IPS DF 6.9 (cell line): ENCODE measurements at places on chromosomes 13 and 19.
A peak's percentile ranks its signal among the peaks of the same experiment; 100 is the strongest.

DNA sequence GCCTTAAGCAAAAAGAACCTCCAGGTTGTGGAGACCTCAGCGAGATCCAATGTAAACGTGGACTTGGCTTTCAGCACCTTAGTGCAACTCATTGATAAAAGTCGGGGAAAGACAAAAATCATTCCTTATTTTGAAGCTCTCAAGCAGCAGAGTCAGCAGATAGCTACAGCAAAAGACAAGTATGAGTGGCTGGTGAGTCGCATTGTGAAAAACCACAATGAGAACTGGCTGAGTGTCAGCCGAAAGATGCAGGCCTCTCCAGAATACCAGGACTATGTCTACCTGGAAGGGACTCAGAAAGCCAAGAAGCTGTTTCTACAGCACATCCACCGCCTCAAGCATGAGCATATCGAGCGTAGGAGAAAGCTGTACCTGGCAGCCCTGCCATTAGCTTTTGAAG, 58.5 kb downstream of the ARHGAP35 start:
- no peak for DNase-seq

DNA sequence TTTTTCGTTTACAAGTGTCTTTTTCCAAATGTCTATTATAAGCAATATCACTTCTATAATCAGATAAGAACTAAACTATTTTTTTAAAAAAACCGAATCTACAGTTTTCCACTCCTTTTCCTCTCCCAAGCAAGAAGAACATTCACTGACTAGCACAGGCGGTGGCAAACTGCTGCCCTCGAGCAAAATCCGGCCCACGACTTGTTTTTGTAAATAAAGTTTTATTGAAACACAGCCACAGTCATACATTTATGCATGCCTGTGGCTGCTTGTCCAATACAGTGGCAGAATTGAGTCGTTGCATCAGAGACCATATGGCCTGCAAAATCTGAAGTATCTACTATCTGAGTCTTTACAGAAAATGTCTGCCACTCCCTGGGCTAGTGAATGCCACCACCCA, 27.4 kb downstream of the INSR start:
- no peak for DNase-seq

- DNase-seq, result peak; percentile 87
Observed at GRCh38 chr19:54266133-54266532, 9.1 kb upstream of the LILRB5 start.

- no peak for DNase-seq
Observed at GRCh38 chr13:80547341-80547740, 206.4 kb upstream of the SPRY2 start.

DNA sequence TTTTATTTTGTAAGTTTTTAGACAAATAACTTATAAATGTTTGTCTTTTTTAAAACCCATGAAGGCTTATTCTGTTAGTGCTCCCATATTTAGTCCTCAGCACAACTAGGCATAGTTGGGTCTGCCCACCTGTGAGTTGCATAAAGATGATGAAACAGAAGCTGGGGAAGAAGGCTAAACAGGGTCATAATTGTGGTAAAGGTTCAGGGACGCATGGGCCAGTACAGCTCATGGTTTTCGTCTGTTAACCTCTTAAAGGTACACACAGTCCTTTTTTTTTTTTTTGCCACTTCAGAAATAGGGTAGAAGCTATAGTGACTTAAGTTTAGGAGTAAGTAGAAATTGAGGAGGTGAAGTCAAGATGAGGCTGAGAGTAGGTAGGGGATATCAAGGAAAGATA, 58.3 kb downstream of the TM9SF2 start:
- no peak for DNase-seq

DNA sequence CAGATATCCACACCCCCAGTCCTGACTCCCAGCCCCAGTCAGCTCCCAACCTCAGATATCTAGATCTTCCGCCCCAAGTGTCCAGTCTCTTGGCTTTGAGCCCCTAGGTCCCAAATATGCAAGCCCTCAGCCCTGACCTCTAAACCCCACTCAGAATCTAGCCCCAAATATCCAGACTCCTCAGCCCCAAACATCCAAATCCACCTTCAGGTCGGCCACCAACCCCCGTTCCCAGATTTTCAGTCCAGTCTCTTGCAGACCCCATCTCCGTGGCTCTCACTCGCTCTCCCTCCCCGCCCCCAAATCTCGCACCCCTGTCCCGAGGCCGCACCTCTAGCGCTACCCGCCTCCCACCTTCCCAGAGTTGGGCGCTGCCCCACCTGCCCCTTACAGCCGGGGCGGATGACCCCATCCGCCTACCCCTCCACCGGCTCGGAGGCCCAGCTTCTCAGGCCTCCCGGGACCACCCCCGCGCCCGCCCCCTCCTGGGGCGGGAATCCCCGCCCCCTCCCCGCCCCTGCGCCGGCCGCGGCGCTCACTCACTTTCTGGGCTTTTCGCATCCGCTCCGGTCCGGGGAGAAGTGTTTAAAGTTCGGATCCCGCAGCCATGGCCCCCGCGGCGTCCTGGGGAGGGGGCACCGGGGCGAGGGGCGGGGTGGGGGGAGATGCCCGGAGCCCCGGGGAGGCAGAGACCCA, 604 bp downstream of the ERFL start:
- no peak for DNase-seq

DNA sequence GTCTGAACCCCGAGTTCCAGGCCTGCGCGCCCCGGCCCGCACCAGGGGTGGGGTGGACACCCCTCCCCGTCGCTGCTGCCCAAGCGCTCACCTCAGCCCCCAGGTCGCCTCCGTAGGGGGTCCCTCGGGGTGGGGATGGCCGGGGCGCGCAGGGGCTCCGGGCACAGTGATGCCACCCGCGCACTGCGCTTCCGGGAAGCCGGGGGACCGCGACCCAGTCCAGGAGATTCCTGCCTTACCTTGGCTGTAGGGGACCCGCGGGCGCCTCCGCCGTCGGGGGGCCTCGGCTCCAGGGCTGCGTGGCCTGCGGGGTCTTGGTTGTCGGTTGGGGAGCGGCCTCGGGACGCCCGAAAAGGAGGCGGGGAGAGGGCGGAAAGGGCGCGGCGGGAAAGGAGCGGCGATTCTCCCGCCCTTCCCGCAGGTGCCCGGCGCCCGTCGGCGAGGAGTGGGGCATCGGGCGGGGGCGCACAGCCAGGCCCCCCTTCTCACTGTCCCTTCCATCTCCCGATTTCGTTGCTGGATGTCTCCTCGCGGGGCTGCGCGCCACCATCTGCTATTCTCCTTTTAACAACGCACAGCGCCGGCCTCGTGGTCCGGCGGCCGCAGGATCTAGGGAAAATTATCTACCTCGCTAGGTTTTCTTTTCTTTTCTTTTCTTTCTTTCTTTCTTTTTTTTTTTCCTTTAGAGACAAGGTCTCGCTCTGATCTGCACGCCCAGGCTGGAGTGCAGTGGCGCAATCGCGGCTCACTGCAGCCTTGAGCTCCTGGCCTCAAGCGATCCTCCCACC, at the start of gene KEAP1:
Gene KEAP1, minus strand, starts transcription at position 355 of the 788 bp plus-strand sequence. CDS start 3,323 bp downstream, outside the sequence.
- DNase-seq, result no peak

GRCh38 chr19:11463391-11463790, 17.5 kb downstream of the ELAVL3 start:
- no peak for DNase-seq

DNA sequence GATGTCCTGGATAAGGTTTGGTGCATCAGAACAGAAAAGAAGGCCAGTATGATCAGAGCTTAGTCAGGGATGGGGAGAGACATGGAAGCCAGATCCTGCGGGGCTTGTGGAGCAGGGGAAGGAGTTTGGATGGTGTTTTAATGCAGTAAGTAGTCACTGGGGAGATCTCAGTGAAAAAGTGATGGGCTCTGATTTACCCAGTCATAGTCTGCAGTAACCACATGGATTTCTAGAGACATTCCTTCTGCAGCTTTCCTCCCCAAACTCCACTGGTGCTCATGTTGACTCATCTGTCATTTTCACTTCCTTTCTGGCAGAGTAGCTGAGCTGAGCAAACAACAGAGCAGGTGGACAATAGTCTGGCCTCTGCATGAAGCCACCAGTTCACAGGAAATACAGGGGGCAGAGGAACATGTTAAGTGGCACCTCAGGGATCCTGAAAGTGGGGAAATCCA, 144.1 kb downstream of the DPF1 start:
- no peak for DNase-seq

- no peak for DNase-seq
Observed at GRCh38 chr19:3617463-3617862, 9.1 kb downstream of the CACTIN start.

DNA sequence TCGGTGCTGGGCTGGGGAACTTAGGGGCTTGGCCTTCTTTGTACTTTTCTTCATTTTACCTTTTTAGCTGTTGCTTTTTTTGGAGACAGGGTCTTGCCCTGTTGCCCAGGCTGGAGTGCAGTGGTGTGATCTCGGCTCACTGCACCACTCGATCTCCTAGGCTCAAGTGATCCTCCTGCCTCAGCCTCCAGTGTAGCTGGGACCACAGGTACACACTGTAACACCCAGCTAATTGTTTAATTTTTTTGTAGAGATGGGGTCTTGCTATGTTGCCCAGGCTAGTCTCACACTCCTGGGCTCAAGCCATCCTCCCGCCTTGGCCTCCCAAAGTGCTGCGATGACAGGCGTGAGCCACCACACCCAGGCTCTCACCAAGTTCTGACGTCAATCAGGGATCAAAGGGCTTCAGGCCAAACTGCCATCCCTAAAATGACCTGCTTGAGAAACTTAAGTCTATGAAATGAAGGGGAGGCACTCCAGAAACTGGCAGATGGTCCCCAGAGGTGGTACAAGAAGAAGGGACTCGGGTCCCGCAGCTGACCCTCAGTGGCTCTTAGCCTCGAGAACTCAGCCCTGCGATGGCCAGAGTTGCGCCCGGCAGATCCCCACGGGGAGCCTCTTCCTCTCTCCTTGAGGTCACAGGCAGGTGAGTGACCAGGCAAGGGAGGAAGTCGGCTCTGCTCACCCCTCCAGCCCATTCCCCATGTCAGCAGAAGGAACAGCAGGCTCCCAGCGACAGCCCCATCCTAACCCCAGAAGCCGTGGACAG, 61.7 kb downstream of the GNG7 start:
- no peak for DNase-seq

- no peak for DNase-seq
Observed at GRCh38 chr19:3605770-3606169, 905 bp downstream of the TBXA2R start.

- DNase-seq, result no peak
Observed at GRCh38 chr13:29752175-29752574, 98.2 kb downstream of the UBL3 start.

GRCh38 chr19:28793391-28794168, 419.4 kb downstream of the UQCRFS1 start:
- no peak for DNase-seq

GRCh38 chr19:39916851-39917396, 17.5 kb downstream of the FCGBP start:
- DNase-seq, result no peak

- no peak for DNase-seq
Observed at GRCh38 chr19:56748378-56748777, 76.8 kb upstream of the ZNF835 start.

DNA sequence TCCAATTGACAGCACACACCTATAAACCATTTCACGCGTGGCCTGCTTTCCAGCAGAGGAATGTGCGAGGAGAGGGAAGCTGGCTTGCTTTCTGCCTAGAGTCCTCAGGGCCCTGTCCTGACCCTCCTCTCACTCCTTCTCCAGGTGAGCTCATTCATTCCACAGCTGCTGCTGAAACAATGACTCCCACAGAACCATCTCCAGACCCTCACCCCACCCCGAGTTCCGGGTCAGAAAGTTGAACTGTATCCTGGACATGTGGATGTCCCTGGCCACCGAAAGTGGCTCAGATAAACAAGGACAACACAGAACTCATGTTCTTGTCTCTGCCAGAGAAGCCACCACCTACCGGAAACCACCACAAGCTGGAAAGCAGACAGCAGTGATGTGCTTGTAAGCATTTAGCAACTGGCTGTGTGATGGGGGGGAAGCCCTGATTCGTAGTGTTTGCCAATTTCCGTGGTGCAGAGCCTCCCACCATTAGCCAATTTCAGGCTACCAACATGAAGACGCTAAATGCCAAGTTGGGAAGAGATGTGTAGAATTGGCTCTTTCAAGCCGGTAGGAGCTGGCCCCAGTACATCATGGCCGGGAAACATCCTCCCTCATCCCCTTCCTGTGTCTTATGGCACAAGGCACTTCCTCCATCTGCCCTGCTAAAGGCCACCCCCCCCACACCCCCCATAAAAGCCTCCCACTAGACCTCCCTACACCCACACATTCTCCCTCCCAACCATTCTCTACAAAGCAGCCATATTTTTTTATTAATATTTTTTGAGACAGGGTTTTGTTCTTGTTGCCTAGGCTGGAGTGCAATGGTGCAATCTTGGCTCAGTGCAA, 5.0 kb downstream of the SYCE2 start:
- DNase-seq, result no peak

DNA sequence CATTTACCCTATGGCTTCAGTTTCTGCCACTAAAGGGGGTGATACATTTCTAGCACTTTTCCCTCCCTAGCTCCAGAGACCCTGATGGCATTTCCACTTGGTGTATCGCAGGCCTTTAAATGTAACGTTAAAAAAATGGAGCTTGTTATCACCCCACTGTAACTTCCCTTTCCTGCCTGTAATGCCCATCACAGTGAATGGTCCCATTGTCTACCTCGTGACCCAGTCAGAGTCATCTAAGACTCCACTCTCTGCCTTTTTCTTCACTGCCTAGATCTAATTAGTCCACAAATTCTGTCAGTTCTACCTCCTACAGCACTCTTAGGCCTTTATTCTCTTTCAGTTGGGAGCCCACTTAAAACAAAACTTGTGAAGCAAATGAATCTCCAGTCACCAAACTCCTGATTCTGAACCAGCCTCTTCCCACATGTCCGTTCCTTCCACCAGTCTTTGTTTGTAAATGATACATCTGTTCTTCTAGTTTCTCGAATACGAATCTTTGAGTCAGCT, 64.8 kb downstream of the NHLRC3 start:
- no peak for DNase-seq

DNA sequence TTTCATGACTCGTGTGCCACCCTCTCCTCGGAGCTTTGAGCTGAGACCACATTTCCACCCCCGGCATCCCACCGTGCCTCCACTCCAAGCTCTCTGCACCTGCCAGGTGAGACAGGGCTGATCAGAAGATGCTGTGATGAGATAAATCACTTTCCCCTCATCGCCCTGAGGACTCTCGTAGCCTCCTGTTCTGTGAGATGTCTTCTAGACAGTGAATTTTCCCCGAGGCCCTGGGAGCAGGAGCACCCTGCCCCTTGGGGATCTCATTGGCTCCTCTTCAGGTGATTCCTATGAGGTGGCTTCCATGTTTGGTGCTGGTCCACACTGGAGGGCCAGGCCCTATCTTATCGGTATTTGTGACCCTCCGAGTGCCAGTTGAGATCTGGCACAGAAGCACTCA, 154.0 kb upstream of the TSHZ3 start:
- DNase-seq, result no peak

GRCh38 chr19:38303517-38304351, at the start of gene C19orf33:
C19orf33 (plus strand) TSS chr19:38304251; CDS start chr19:38304262, 11 bp downstream.
- no peak for DNase-seq

GRCh38 chr13:74217811-74218210, 83.6 kb upstream of the KLF12 start:
- DNase-seq, result no peak

- peak; percentile 90 for DNase-seq
Observed at GRCh38 chr19:14536926-14537692, 7.7 kb downstream of the TECR start.

DNA sequence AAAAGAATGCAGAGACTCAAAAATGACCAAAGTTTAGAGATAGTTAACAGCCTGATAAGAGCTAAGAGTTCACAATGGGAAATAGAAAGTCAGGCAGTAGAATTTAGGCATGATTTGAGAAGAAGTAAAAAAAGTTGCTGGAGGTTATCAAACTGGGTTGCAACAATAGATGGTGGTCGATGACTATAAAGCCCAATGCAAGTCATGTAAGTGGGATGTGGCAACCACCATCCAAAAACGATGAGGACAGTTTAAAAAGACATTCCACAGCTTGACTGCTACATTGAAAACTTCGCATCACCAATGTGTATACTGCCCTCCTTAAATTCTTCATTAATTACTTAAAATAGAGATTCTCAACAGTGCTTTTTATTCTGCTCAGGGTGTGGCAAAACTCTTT, 19.7 kb downstream of the ELF1 start:
- no peak for DNase-seq
